DND-41 (cell line): ENCODE measurements at places on chromosomes 6 and 20.
A peak's percentile ranks its signal among the peaks of the same experiment; 100 is the strongest.

DNA sequence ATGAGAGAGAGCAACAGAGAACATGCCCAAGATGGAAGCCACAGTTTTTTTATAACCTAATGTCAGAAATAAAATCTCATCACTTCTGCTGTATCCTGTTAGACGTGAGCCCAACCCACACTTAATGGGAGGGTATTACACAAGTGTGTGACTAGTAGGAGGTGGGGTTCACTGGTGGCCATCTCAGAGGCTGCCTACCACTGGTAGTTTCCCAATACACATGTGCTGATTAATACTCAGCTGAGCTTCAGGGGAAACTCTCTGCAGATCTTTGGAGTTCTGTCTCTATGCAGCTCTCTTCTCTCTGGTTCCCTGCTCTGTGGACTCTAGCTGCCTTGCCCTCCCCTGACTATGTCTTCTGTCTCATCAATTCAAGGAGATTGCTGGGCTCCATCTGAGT lies 35.7 kb downstream of the CNBD2 start:
- DNase-seq = no peak

DNA sequence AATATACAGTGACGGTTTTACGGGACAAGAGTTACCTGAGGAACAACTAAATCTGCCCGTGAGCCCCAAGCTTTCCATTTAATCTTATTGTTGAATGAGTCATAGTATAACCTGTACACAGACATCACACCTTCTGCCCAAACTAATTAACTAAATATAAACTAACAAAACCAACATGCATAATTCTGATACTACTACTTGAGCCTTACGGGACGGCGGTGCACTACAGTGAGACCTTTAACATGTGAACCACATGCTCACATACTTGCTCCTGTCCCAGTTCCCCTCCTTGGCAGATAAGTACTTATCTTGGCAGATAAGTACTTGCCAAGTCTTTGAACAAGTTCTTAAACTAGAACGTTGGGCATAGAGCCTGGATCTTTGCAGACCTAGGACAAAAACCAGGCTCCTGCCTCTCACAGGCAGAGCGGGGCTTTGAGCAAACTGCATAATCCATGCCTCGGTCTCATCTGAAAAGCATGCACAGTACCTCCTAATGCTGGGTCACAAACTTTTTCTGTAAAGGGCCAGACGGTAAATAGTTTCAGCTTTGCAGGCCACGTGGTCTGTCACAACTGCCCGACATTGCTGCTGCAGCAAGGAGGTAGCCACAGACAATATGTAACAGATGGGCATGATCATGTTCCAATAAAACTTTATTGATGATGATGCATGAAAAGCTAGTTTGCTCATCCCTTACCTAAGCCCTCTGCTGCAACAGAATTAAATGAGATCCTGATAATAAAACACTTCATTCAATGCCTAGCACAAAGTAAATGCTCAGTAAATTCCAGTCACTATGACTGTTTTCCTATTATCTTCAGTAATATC lies 23.0 kb downstream of the ZNF217 start:
- DNase-seq = peak; percentile 2

- DNase-seq = no peak
These were observed 32.9 kb upstream of the LGSN start for GRCh38 chr6:63352544-63353285.

GRCh38 chr6:23202207-23202606 lies 632.8 kb downstream of the HDGFL1 start:
- no peak for DNase-seq

DNA sequence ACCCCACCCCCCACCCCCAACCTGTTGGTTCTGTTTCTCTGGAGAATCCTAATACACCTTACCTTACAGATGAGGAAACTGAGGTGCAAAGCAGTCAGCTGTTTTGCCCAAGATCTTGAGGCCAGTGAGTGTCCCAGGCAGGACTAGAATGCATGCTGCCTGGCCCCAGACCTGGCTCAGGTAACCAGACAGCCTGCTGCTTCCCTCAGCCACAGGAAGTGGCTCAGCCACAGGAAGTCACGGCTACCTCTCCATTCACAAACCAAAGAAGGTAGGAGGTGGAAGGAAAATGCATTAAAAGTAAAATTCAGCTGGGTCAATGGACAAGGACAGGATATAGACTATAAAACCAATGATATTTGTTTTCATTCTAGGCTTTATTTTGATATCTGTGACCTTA lies 517.6 kb downstream of the CD83 start:
- peak; percentile 40 for DNase-seq

DNA sequence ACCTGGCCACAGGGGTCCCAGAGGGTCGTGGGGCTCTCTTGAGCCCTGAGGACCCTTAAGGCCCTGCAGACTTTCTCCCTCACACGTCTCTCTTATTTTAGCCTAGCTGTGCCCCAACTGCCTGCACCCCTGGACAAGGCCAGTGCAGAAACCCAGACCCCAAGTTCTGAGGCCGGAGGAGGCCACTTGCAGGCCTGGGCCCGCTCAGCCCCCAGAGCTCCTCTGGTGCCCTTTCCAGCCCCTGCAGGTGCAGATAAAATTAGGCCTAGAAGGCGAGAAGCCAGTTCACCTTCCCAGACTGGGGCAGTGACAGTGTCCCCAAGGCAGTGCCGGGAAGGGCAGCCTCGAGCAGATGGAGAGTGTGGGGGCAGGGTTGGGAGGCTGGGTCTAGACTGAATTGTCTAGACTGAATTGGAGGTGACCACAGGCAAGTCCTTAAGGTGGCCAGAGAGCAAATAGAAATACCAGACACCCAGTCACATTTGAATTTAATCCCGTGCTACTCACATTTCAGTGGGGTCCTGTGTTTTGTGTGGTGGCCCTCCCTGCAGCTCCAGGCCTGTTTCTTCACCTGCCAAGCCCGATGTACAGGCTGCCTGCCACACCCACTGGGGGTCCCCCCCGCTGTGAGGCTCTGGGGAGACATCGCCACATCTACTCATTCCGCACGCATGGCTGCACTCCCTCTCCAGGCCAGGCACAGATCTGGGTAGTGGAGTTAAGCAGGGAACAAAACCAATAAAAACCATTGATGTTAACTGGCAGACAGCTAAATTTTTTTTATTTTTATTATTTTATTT lies 8.6 kb upstream of the IP6K3 start:
- no peak for DNase-seq

DNA sequence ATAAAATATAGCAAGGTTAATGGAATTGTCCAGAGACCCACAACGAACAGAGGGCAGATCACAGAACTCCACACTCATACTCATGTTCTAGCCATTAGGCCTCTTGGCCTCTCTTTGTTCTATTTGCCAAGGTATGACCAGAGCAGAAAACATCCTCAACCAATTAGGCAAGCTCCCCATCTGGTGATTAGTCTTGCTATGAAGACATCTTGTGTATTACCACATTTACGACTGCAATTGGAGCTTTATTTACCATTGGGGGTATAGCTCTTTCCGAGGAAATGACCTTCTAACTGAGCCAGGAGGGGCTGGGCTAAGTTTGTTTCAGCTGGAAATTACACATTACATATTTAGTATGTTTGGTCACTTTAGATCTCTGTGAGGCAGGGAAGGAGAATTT lies 593.9 kb downstream of the CD109 start:
- DNase-seq = no peak

- no peak for DNase-seq
These were observed 54.9 kb upstream of the NT5E start for GRCh38 chr6:85394853-85395538.

- DNase-seq = no peak
These were observed 37.0 kb upstream of the PRL start for GRCh38 chr6:22333802-22334201.

DNA sequence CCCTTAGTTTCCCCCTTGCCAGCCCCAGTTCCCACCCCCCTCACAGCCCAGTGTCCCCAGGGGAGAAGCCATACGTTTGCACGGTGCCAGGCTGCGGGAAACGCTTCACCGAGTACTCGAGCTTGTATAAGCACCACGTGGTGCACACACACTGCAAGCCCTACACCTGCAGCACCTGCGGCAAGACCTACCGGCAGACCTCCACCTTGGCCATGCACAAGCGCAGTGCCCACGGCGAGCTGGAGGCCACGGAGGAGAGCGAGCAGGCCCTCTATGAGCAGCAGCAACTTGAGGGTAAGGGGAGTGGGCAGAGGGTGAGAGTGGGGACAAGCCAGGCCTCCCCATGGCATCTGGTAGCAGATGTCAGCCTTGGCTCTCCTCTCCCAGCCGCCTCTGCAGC lies 5.1 kb upstream of the DEF6 start:
- no peak for DNase-seq

- DNase-seq = no peak
These were observed 165.2 kb downstream of the DLL1 start for GRCh38 chr6:170125456-170126300.

DNA sequence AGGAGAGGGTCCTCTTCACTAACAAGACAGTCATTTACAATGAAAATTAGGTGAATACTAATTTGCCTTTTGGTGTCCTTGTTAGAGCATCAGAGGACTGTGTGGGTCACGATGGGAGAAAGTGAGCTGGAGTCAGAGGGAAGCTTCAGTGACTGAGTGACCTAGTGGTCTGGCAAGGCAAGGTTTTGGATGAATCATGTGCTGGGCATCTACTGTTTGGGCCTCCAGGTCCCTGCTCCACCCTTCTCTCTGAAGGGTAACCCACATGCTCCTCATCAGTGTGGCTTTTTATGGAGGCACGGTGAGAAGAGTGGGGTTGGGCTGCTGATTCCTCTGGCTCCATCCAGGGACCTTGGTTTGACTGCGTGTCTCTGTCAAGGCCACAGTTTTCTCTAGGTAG lies 60.5 kb upstream of the EXOC2 start:
- no peak for DNase-seq

- no peak for DNase-seq
These were observed 100.3 kb downstream of the REV3L start for GRCh38 chr6:111382476-111383294.

- no peak for DNase-seq
These were observed 626.3 kb downstream of the TENT5A start for GRCh38 chr6:81126150-81126549.

GRCh38 chr6:154367336-154367735 lies 10.7 kb upstream of the IPCEF1 start:
- no peak for DNase-seq

DNA sequence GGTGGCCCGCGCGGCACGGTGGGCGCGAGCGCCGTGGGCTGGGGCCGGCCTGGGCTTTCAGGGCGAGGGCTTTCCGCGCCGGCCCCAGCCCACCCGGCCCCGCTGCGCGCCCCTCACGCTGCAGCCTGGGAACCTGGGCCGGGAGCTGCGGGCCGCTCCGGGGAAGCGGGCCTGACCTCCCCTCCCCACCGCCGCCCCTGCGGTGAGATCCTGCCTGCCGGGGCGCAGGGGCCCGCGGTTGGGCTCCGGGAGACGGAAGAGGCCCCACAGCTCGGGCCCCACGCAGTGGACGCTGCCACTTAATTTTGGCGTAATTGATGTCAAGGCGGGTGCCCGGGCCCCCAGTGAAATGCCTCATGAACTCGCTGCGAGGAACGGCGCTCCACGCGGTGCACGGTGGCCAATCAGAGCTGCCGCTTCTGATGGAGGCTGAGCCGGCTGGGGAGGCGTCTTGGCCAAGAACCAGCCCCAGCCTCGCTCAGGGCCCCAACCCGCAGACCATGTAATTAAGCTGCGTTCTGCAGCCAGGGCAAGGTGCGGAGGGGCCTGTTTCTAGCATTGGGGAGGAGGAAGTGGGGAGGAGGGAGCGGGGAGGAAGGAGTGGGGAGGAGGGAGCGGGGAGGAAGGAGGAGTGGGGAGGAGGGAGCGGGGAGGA lies 96.1 kb upstream of the BHLHE23 start:
- peak; percentile 88 for DNase-seq

- DNase-seq = no peak
These were observed 101.0 kb upstream of the VSTM2L start for GRCh38 chr20:37801921-37802320.

DNA sequence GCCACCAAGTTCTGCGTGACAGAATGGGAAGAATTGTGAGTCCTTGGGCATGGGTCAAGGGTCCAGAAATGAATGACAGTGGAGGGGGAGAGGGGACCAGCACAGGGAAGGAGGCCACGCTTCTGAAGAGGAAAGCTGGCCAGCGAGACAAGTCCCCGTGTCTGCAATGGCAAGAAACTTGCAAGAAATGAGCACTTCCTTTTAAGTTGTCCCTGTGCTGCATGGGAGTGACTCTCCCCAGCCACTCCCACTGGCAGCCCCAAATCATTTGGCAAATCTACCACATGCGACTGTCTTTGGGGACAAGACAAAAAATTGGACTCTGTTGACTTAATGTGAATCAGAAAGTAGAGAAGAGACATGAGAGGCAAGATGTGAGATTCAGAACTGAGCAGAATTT lies 242.2 kb upstream of the RREB1 start:
- no peak for DNase-seq

GRCh38 chr6:144781836-144782235 lies 496.7 kb downstream of the UTRN start:
- DNase-seq = no peak

DNA sequence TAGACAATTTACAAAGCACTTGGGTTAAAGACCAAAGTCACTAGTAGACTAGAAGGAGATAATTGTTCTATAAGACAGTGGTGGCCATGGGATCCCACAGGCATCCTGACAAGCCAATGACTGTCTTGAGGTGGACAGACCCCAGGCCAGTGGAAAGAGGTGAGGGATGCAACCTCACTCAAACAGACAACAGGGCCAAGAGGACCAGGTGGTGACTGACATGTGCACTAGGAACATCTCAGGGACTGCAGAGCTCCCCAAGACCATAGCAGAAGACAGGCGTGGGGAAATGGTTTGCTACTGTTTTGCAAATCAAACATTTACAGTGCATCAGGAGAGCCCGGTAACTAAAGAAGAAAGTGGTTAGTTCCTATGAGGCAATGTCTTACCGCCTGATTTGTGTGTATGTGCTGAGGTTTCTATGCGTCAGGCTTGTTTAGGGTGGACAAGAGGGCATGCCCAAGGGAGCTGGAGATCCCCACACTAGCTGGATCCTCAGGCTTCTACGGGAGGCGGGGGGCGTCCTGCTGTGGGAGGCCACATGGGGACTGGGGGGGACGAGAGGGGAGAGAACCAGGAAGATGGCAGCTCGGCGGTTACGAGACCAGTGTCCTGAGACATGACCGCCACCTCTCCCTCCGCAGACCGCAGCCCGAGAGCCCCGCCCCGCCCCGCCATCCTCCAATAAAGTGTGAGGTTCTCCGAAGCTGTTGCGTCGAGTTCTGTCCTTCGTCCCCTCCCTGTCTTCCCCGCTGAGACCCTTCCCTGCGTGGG lies 623 bp upstream of the MRPS26 start:
- DNase-seq = no peak

DNA sequence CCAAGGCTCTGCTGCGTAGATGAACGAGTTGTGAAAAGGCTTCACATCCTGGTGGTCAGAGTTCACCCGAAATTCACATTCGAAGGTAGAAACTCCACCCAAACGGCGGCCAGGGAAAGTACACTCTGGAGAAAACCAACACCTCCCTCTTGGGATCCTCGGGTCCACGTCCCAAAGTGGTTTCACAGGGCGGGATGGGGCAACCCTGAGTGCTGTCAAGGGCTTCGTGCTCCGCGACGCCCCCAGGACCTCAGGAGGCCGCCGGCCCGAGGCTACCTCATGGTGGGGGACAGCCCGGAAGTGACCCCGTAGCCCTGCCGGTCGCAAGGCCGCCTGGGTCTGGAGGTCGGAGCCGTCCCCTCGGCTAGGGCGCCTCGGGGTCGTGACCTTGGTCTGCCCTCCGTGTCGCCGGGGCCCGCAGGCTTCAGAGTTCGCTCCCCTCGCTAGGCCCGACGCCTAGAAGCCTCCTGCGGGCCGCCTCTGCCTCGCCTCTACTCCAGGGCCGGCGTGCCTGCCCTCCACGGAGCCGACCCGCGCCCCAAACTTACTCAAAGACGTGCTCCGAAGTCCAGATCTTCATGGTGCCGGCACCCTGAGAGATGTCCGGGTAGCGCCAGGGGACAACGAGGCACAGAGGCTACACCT lies at the start of gene PRELID3B:
TSS of gene PRELID3B (minus strand) at position 636 of the 645 bp plus-strand sequence. CDS start at position 580, 56 bp downstream.
- peak; percentile 44 for DNase-seq

GRCh38 chr6:111832833-111833418 lies 40.3 kb downstream of the FYN start:
- no peak for DNase-seq

GRCh38 chr6:46378882-46379416 lies 112.3 kb downstream of the RCAN2 start:
- no peak for DNase-seq
